ENCODE measurements at places on chromosomes 3 and 15.

DNA sequence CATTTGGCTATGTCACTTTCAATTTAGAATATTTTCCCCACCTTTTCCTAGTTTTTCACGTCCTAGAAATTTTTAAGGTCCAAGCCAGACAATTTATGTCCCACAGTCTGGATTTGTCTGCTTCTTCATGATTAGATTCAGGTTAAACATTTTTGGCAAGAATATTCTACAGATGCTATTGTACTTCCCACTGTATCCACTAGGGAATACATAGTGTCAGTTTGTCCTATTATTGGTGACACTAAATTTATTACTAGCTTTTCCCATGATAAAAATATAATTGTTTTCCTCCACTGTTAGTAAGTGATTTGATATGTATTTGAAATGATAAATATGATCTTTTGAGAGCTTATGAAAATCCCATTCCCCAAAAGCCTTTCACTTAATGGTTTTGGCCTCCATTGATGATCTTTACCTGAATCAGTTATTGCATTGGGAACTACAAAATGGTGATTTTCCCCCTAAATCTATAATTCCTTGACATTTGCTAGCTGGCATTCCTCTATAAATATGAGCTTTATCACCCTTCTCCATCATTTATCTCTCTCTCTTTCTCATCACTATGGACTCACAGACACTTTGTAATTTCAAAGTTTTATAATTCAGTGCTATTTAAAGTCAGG lies 8.3 kb downstream of the ARL14 start:
- DNase-seq, result no peak

- no peak for DNase-seq
Measured at GRCh38 chr15:27081676-27082418, 110.9 kb downstream of the GABRG3 start.

- no peak for DNase-seq
Measured at GRCh38 chr15:95459273-95459672, 871.2 kb upstream of the NR2F2 start.

DNA sequence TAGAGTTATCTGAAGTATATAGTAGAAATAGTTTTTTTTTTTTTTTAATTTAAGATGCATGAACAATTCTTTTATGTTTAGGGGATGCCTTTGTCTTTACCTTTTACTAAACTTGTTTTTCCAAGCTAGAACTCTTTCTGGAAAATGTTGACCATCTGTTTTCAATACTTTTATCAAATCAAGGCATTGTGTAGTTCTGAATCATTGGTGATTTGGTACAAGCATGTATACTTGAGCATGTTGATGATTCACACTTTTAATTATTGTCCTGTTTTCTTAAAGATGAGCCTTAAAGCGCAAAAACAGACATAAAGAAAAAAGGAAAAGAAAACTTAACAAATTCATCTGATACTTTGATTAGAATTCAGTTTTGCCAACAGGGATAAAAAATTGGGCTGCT lies 28.3 kb downstream of the PDCD6IP start:
- DNase-seq, result no peak

- DNase-seq, result no peak
Measured at GRCh38 chr15:39828374-39828931, 45.8 kb upstream of the FSIP1 start.

DNA sequence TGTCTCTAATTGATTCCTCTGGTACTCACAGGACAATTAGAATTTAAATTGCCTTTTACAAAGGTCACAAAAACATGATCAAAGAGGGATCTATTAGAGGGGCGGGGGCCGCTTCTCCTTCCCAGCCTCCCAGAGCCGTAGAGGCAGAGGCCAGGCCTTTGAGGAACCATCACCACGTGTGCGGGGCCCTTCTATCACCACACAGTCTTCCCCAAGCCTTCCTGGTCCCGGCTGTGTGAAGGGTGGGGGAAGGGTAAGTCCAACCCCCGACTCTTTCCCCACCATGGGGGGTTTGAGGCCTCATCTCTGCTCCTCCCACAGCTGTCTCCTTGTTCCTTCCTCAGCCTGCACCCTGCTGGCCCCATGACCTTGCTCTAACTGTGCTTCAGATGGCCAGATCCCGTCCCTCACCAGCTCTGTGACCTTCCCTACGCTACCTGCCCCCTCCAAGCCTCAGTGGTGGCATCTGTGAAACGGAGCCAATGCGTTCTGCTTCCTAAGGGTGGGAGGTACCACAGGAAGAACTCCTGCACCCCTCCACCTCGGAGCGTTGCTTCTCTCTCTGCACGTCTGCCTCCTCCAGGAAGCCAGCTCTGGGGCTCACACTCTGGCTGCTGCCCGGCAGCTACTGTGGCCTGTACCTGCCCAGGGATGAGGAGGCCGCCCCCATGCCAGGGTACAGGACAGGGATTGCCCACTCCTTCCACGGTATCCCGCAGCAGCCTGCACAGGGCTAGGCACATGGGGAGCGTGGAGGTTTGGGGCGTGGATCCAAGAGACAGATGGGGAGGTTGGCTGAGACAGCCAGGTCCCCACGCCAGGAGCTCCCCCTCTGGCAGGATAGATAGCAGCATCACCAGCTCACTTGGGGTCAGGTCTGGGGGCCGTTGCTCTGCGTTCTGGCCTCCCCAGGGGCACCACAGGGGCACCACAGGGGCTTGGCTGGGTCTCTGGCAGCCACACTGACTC lies 83.8 kb downstream of the LINGO1 start:
- no peak for DNase-seq

DNA sequence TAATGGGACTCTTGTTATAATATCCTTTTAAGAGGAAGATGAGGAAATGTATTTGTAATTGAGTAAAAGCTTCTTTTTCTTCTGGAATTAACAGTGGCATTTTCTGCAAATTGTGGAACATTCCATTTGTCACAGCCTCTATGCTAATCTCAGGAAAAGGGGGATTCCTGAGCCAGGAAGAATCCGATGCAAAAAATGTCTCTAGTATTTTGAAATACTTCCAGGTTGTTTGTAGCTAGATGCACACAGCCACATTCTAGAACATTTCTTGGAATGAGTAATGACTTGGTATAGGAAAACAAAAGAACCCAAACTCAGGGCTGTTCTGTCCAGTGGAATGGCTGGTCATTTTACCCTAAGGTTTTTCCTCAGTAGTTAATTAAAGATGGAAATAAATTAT lies 98.5 kb upstream of the SLC2A2 start:
- no peak for DNase-seq

- no peak for DNase-seq
Measured at GRCh38 chr15:31843426-31844055, 186.8 kb upstream of the CHRNA7 start.

DNA sequence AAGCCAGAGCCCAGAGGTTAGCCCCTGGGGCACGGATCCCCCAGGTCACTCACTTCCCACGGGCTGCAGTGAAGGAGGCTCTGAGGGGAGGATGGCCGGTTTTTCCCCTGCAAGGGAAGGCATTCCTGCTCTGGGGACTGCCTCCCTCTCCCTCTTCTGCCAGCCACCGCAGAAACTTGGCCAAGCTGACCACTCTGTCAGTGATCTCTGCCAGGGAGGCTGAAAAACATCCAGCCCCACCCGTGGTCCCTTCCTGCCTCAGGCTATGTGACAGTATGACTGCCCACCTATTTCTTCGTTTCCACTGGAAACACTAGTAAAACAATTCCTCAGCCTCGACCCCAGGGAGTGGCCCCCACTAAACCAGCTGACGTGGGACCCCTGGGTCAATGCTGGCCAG lies 14.6 kb upstream of the FANCD2 start:
- no peak for DNase-seq

DNA sequence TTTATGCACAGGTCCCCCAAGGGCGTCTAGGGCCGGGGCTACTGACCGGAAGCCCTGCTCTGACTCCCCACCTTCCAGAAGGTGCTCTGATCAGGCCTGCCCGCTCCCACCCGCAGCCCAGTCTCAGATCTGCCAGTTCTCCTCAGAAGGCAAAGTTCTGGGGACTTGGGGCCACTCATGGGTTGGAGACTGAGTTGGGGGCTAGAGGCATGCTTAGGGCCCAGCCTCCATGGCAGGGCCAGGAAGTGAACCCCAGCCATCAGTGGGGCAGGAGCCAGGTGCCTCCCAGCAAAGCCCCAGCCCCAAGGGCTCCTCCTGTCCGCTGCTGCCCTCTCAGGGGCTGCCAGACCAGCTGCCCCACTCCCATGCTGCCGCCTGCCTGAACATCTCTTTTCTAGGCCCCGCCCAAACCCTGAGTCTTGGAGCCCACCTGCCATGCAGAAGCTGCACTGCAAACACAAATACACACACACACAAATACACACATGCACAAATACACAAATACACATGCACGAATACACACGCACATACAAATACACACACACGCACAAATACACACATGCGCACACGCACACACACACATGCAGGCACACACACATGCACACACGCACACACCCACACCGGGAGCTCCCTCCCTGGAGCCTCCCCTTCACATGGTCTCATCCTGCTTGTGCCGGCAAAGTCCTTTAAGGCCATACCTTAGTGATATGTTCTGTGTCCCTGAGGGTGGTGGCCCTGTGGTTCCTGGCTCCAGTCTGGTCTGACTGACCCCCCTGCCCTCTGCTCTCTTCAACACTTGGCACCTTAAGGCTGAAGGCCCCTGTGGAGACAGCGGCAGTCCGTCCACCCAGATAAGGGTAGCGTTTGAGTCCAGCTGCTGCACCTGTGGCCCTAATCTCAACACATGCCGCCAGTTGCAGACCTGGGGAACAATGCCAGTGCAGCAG lies 59.2 kb upstream of the KLF13 start:
- DNase-seq, result no peak

GRCh38 chr3:188584162-188584529 lies 430.2 kb downstream of the LPP start:
- no peak for DNase-seq

GRCh38 chr3:23537101-23537551 lies 268.6 kb upstream of the UBE2E1 start:
- no peak for DNase-seq

DNA sequence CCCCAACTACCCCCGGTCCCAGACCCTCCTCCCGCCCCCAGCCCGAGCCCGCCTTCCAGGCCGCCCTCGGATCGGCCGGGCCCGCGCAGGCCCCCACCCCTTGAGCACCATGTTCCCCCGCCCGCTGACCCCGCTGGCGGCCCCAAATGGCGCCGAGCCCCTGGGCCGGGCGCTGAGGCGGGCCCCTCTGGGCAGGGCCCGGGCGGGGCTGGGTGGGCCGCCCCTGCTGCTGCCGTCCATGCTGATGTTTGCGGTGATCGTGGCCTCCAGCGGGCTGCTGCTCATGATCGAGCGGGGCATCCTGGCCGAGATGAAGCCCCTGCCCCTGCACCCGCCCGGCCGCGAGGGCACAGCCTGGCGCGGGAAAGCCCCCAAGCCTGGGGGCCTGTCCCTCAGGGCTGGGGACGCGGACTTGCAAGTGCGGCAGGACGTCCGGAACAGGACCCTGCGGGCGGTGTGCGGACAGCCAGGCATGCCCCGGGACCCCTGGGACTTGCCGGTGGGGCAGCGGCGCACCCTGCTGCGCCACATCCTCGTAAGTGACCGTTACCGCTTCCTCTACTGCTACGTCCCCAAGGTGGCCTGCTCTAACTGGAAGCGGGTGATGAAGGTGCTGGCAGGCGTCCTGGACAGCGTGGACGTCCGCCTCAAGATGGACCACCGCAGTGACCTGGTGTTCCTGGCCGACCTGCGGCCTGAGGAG lies 472 bp downstream of the CHST14 start:
- peak; percentile 59 for DNase-seq

- no peak for DNase-seq
Measured at GRCh38 chr15:25787855-25788520, 75.1 kb downstream of the ATP10A start.

DNA sequence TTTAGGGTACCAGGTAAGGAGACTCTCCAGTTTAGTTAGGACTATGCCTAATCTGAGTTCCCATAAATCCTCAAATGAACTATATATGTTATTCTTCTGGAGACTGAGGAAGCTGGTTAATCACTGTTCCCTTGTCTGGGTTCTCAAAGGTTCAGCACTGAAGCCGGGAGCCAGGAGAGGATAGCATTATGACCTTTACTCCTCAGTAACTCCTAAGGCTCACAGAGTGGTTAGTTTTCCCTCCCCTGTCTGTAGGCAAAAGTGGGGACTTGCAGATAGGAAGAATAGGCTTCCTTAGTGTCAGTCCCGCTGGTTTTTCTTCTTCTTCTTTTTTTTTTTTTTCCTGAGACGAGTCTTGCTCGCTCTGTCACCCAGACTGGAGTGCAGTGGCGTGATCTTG lies 50.4 kb downstream of the CRTC3 start:
- no peak for DNase-seq

GRCh38 chr3:192207239-192207638 lies 520.1 kb downstream of the FGF12 start:
- DNase-seq, result no peak

DNA sequence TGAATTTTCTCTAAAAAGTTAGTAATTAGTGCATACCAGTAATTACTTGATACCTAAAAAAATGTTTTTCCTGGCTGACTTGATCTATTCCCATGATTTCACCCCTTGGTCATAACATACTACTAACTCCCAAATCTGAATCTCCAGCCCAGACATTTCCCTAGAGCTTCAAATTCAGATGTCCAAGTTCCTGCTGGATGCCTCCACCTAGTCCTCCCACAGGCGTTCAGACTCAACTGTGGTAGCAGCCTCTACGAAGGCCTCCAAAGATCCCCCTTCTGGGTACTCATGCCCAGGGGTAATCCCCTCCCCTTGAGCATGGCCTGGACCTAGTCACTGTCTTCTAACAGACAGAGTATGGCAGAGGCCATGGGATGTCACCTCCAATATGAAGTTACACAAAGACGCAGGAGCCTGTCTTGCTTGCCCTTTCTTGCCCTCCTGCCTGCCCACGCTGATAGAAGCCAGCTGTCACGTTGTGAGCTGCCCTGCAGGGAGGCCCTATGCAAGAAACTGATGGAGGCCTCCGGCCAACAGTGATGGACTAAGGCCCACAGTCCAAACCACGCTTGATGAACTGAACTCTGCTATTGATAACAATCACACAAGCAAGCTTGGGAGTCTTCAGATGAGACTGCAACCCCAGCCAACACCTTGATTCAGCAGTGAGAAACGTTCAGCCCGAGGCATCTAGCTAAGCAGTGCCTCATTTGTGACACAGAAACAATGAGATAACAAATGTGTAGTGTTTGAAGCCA lies 8.6 kb upstream of the FBN1 start:
- DNase-seq, result no peak

- no peak for DNase-seq
Measured at GRCh38 chr3:194306109-194306686, 44.9 kb downstream of the CPN2 start.

- no peak for DNase-seq
Measured at GRCh38 chr3:146625186-146625775, 20.1 kb upstream of the PLSCR5 start.

- no peak for DNase-seq
Measured at GRCh38 chr15:39499681-39500080, 81.2 kb upstream of the THBS1 start.

- DNase-seq, result no peak
Measured at GRCh38 chr3:124489506-124489905, 240.7 kb upstream of the UMPS start.

DNA sequence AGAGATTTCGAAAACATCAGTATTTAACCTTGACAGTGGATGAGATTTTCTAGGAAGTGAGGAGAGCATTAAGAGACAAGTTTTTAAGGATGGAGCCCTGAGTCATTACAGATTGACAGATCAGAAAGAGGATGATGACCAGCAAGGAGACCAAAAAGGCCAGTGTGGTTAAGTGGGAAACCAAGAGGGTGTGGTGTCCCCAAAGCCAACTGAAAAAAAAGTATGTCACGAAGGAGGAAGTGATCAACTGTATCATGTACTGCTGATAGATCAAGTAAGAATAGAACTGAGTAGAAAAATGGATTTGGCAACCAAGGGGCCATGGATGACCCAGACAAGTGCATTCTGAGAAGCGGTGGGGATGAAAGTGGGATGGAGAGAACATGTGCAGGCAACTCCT lies 491.8 kb downstream of the FHIT start:
- DNase-seq, result no peak

- no peak for DNase-seq
Measured at GRCh38 chr3:78992400-78992799, 775.4 kb downstream of the ROBO1 start.

GRCh38 chr3:154364849-154365248 lies 40.6 kb upstream of the DHX36 start:
- DNase-seq, result no peak

Measured in GM20000 (cell line).